ENCODE measurements at places on chromosomes 5 and 9.

GRCh38 chr9:38181232-38181631, 112.2 kb upstream of the SHB start:
- no peak for DNase-seq

- no peak for DNase-seq
These were observed 31.7 kb upstream of the SLC6A3 start for GRCh38 chr5:1476967-1477310.

- DNase-seq = no peak
These were observed 153.5 kb upstream of the TRPC7 start for GRCh38 chr5:136518814-136519213.

DNA sequence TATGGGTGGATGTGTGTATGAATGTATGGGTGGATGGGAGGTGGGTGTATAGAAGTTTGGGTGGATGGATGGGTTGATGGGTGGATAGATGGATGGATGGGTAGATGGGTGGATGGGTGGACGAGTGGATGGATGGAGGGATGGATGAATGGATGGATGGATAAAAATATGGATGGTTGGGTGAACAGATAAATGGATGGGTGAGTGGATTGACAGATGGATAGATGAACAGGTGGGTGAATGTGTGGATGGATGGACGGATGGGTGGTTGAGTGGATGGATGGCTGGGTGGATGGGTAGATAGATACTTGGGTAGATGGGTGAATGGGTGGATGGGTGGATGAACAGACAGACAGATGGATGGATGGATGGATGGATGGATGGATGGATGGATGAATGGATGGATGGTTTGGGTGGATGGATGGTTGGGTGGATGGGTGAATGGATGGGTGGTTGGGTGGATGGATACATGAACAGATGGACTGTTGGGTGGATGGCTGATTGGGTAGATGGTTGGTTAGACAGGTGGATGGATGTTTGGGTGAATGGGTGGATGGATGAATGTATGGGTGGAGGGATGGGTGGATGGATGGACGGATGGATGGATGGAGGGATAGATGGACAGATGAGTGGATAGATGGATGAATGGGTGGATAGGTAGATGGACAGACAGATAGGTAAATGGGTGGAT, 166.8 kb downstream of the IRX2 start:
- DNase-seq = no peak

DNA sequence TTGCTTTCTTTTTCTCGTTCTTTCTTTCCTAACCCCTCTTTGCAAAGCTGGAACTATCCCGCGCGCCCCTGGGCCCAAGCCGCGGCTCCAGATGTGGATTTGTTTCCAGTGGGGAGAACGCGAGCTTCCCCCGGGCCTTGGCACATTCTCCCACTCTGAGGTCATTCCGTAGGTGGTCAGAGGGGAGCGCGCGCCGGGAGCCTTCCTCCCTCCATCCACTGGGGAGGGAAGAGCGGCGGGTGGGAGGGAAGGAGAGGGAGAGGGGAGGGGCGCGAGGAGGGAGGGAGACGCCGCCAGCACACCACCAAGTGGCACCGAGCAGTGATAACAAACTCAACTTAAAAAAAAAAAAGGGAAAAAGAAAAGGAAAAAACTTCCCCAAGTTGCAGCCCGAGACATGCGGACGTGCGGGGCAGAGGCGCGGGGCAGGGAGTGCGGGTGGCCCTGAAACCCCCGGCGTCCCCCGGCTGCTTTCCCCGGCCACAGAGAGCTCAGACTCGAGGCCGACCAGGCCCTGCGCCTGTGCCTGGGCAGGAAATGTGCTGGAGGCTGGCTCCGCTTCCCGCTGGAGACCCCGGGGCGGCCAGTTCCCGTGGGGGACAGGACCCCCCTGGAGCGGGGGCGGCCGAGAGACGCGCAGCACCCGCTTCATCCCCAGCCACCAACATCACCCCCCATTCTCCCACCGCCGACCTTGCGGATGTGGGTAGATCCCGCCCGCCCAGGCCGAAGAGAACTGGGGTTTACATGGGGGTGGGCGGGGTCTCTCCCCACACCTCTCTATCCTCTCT, 3.1 kb downstream of the IER5L start:
- DNase-seq = no peak

DNA sequence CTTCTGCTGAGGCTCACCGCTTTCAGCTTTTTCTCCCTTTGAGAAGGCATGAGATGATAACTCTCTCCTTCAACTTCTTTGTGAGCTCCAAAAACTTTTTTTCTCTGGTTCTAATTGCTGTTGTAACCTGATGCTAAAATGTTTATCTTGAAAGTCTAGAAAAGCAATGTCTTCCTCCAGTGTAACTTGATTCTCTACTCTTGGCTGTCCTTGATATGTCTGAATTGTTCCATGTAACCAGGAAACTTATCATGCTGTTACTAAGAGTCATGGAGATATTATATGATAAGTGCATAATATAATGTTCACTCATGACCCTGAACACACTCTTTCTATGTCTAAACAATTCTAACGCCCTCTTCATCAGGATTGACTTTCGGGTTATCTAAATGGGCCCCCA, 128.0 kb upstream of the ABCA1 start:
- DNase-seq = no peak

- no peak for DNase-seq
These were observed 94.6 kb downstream of the ALDH1A1 start for GRCh38 chr9:72858089-72858912.

DNA sequence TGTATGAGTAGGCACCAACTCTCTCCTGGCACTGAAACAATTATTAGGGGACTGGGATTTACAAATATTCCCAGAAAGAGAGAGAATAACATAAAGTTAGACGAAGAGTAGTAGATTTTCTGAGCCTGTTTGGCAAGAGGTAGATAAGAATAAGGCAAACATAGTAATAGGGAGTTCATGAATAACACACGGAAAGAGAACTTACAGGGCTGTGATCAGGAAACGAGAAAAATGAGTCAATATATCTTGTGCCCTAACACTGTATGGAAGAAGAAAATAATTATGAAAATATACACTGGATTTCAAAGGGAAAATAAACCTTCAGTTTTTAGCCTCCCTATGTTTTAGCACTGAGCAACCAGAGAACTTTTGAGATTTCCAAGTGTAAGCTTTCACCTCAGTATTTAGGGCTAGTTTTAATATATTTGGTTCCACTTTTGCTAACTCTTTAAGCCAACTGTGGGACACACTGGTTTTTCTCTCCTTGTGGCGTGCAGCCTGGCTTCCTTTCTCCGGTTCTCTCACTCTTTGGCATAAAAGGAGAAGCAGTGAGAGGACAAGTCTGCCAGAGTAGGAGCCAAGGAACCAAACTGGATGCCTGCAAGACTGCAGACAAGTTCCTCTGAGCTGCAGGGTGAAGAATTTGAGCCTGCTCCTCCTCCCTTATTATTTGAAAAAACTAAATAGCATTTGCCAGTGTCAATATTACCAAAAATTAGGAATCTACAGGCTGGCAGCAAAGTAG, 6.6 kb upstream of the KCNN2 start:
- no peak for DNase-seq

DNA sequence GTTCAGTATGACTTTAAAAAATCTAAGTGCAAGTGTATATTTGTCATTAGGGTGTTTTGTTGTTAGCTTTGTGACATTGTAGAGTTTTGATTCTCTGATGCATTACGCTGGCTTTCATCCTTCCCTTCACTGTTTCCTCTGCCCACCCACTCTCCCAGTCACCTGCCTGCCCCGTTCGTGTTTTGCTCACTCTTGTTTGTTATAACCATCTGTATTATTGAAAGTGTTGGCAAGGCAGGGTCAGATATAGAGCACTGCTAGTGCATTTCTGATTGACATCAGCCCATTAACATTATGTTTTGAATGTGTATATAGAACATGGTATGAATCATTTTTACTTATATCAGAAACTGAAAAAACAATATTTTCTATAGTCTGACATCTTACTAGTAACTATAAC, 27.3 kb downstream of the SCGB3A1 start:
- DNase-seq = no peak

DNA sequence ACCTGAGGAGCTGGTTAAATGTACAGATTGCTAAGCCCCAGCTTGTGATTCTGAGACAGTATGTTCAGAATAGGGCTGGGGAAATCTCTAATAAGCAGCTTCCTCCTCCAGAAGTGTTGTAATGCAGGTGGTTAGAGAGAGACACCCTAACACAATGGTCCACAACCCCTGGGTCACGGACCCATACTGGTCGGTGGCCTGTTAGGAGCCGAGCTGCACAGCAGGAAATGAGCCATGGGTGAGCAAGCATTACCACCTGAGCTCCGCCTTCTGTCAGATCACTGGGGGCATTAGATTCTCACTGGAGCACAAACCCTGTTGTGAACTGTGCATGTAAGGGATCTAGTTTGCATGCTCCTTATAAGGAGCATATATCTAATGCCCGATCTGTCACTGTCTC, 61.8 kb downstream of the SLC36A1 start:
- DNase-seq = no peak

GRCh38 chr5:270340-270739, 1.1 kb upstream of the PDCD6 start:
- DNase-seq = no peak

DNA sequence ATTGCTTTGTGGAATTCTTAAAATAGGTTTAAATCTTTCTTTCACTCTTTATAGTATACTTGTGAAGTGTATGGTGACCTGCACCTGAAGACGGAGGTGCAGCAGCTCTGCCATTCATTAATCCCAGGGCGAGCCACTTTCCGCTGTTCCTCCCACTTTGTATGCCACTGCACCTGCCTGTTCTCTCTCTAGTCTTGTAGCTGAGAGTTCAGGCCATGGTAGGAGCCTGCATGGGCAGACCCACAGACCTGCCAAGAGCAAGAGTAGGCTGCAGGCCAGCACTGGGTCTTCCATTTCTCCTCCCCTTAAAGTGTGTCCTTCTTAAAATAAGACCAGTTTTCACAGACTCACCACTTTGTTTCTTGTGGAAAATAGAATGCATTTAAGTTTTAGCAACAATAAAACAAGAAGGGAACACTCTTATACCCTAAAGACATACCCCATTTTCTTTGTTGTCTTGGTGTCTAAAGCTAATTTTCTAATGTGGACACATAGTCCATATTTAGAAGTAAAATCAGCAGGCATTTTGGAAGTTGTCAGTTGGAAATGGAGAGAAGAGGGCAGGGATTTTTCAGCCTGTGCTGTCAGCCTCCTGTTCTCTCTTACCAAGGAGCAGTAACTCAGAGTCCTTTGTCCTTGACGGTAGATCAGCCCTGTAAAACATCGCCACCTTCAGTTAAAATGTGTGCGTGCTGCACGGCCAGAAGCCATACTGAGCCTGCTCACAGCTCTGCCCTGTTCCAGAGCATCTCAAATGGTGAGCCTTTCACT, 103.2 kb downstream of the SNCAIP start:
- no peak for DNase-seq

DNA sequence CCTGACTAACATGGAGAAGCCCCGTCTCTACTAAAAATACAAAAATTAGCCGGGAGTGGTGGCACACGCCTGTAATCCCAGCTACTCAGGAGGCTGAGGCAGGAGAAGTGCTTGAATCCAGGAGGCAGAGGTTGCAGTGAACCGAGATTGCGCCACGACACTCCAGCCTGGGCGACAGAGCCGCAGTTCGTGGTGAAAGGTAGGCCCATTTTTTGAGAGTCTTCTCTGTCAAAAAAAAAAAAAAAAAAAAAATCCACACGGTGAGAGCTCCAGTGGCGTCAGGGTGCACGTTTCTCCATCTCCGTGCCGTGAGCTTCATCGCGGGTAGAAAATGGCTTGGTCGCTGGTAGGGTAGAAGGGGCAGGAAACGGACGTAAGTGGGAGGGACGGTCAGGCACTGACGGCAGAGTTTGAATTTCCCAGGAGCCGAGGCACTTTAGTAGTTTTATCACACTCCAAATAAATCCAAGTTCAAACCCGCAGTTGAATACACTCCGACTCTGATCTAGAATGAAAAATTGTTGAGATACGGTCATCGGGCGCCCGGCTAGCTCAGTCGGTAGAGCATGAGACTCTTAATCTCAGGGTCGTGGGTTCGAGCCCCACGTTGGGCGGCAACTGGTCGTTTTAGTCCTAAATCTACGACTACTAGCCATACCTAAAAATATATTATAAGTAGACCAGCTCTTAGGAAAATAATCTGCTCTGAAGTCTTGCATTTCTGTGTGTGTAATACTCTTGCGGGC, 2.4 kb upstream of the TRIM7 start:
- no peak for DNase-seq

- DNase-seq = no peak
These were observed 214.1 kb upstream of the TLE4 start for GRCh38 chr9:79357616-79358015.

- no peak for DNase-seq
These were observed 73.2 kb upstream of the NEURL1B start for GRCh38 chr5:172567843-172568242.

DNA sequence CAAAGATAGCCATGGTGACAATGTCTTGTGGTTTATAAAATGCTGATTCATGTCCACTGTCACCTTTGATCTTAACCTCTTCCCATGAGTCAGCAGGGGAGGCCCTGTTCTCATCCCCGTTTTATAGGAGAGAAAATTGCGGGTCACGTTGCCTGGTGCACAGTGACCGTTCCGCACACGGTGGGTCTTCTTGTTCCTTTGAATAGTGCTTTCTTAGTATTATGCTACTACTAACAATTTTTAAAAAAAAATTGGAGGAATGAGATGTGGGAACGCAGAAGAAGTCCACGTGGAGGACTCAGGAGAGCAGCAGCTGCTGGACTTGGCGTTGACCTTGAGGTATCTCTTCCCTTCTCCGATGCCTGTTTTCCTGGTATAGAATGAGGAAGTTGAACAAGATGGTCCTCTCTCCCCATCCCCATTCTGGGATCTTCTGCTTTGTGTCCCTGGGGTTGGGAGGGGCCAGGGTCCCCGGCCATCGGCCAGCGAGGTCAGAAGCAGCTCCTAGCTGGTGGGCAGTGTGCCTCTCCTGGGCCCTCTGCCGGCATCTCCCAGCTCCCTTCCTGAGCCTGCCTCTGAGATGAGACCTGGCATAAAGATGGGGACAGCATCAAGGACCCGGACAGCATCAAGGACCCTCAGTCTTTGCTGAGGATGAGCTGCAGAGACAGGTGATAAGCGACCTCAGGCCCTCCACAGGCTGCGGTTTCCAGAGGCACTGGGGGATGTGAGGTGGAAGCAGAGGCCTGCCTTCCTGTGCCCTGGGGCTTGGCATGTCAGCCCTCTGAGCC, 143.9 kb downstream of the C9orf50 start:
- DNase-seq = no peak

GRCh38 chr5:119426057-119426456, 26.2 kb upstream of the HSD17B4 start:
- no peak for DNase-seq

- DNase-seq = no peak
These were observed 120.2 kb downstream of the SEMA6A start for GRCh38 chr5:116454417-116454927.

DNA sequence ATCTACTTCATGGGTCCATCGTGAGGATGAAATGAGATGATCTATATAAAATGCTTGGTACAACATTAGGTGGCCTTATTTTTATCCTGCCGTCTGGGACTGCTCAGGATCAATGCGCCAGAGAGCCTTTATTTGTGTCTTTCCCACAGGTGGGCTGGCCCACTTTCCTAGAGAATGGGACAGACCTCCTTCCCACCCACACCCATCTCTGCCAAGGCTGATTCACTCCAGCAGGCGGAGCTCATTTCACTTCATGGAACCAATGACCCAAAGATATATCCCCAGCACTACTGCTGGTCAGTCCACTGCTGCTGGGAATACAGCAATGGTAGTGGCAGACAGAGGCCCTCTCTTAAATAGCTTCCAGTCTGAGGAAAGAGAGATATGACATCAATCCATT, 35.7 kb downstream of the TGFBI start:
- DNase-seq = no peak

Data from T-helper 2 cell (primary cell).